Left ventricle myocardium superior (tissue), 1 donor: ENCODE measurements at places on chromosomes 1 and 21.

DNA sequence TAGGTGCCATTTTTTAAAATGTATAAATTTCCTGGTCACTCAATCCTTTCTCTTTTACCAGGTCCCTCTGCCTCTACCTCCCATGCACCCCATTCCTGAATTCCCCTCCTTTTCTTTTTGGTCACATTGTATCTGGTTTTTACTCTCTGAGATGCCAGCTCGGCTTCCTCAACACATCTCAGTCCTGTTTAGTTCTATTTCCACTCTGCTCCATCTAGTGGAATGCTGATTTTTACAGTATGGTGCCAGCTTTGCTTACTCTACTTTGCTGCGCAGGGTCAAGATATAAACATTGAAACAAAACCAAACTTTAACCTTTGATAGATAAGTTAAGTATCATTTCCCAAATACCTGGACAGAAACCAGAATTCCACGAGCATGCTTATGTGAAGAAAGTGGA, 96.0 kb downstream of the ESRRG start:
- no peak for DNase-seq

DNA sequence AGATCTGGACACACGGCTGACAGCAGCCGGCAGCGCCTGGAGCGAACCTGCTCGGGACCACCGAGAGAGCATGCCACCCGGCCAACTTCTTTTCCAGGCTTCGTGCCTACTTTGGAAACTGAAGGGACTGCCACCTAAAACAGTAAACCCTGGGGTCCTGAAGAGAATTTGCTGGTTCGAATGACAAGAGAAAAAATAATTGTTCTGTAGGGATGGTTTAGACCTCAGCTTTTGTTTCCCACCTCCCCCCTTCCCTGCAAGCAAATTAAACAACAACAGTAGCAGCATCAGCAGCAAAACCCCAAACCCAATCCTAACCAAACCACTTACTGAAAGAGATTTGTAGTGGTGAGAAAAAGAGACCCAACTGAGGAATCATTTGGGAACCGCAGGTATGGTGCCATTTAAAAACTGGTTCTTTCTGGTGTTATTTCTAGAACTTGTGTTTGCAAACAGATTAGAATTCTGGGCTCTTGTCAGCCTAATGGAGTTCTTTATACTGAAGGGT, 105.6 kb downstream of the LEPR start:
- DNase-seq = no peak

GRCh38 chr1:160053548-160054365, 16.2 kb downstream of the KCNJ10 start:
- no peak for DNase-seq

- DNase-seq = peak; percentile 65
These were observed 1.5 kb downstream of the SPATA6 start for GRCh38 chr1:48470481-48470855.

- DNase-seq = no peak
These were observed 110.1 kb downstream of the GRIK1 start for GRCh38 chr21:29829564-29830275.

DNA sequence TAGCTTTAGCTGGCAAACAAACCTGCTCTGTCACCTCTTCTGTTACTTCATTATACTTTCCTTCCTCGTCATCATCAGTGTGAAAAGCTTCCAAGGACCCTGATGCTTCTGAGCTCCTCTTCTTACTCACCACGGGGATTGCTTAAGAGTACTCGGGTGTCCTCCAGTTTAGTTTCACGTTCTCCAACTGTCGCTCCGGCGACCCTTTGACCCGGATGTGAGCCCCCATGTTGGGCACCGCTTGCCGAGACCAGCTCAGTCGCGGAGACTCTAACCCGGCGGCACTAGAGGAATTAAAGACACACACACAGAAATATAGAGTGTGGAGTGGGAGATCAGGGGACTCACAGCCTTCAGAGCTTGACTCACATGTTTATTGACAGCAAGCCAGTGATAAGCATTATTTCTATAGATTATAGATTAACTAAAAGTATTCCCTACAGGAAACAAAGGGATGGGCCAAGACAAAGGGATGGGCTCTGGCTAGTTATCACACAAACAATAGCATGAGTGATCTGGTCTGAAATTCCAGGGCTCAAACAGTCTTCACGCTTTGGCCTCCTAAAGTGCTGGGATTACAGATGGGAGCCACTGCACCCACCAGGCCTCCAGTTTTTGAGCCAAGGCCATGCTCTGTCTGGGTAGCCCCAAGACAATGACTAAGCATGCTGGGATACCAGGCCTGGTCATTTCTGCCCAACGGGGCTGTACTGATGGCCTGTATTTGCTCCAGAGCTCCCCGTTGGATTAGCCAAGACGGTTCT, 30.1 kb upstream of the ENO1 start:
- no peak for DNase-seq

DNA sequence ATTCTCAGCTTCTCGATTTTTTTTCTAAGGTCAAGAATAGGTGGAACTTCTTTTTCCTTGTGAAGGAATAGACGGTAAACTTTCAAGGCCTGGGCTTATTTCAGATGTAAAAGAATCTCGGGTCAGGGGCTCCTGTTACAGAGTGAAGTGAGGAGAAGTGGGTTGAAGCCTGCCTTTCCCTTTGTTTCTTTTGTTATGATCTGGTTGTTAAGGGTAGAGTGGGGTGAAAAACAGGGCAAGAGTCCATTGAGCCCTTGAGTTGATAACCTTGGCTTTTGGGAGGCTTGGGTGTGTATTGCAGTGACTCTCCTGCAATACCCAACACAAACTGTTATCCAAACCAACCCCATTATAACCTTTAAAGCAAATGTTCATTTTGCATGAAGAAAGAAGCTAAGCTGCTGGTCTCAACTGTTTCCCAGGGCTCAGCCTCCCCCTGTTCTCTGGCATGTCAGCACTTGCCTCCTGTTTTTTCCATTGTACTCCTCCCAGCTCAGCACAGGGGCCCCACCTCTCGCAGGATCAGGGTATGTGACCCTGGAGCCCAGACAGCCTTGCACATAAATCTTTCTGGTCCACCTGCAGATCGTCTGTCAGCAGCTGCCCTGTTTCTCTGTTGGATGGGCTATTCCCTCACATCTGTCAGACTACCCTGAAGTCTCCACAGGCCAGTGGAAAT, 102.4 kb downstream of the CACHD1 start:
- DNase-seq = no peak

- no peak for DNase-seq
These were observed 29.1 kb upstream of the KLF17 start for GRCh38 chr1:44089371-44090048.

- DNase-seq = no peak
These were observed 98.0 kb upstream of the SLC44A3 start for GRCh38 chr1:94722181-94722580.

DNA sequence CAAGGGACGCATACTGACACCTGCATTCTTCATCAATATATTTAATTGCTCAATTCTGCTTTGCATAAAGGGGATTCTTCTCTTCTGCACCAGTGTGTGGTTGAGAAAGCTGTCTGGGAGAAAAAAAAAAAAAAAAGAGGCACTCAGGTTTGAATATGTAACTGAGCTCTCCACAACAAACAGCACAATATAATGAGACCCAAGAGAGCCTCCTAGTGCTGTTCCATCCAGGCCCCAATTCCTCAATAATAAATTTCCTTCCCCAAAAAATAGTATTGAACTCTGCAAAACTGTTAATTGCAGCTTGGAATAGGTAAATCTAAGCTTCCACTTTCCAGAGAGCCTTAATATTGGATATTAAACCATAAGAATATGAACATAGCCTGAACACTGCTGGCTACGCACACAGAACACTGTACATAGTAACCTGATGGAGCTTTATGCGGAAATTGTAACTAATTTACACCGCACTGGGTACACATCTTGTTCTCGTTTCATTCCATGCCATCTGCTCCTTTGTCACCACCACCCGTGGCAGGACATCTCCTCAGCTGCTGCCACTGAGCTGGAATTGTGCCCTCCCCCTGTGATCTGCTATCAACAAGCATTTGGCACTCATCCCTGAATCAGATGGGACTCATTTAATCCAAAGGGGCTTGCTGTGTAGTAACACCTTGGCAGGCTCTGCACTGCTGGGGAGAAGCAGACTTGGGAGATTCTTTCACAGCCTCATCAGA, 272.0 kb downstream of the HHIPL2 start:
- no peak for DNase-seq

GRCh38 chr1:43300378-43301094, at the start of gene TIE1:
TSS of gene TIE1 (plus strand) at chr1:43300982. CDS start at chr1:43301072, 90 bp downstream.
- no peak for DNase-seq

DNA sequence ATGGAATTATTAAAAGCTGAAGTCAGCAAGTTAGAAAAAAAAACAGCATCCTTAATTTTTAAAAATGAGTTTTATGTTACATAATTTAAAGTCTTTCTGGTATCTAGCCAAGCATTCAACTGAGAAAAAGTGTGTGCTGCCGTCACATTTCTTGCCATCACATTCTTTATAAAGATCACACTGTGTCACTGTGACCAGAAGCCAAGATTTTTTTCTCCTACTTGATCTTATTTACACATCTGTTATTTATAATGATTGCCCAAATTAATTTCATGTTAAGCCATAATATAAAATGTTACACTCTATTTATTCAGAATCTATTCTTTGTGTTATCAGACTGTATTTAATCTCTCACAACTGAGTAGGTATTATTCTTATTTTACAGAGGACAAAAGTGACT, 1603.7 kb downstream of the PLA2G4A start:
- no peak for DNase-seq

- peak; percentile 76 for DNase-seq
These were observed 46.2 kb upstream of the BCL9 start for GRCh38 chr1:147494998-147495580.

DNA sequence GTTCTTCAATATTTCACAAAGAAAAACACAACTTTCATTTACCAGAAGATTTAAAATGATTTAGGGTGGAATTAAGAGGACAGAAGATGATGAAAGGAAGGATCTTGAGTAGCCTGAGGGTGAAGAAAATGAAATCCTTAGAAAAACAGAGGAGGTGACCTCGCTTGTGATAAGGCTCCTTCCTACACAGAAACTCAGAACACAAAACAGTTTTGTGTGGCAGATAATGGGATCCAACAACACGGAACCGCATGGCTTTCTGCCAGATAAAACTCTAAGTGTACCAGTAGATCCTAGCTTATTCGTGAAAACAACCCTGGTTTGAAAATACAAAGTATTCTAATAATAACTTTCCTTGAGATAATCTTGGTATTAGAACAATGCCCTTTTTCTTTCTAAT, 74.0 kb upstream of the EXO1 start:
- no peak for DNase-seq

GRCh38 chr1:219105893-219106292, 67.8 kb upstream of the LYPLAL1 start:
- no peak for DNase-seq

- no peak for DNase-seq
These were observed 191.4 kb downstream of the DAB1 start for GRCh38 chr1:57232500-57232899.

- DNase-seq = no peak
These were observed 144.7 kb downstream of the NOS1AP start for GRCh38 chr1:162214202-162214601.

DNA sequence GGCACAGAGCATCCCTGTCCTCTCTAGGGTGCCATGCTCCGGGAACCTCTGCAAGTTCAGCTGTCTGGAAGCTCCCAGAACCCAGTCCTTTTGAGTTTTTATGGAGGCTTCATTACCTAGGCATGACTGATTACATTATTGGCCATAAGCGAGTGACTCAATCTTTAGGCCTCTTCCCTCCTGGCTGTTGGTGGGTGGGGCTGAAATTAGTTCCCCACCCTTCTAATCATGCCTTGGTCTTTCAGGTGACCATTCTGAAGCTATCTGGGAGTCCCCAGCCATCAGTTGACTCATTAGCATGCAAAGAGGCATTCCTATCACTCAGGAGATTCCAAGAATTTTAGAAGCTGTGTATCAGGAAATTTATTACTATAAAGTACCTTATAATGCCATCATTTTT, 46.6 kb downstream of the WLS start:
- DNase-seq = no peak

DNA sequence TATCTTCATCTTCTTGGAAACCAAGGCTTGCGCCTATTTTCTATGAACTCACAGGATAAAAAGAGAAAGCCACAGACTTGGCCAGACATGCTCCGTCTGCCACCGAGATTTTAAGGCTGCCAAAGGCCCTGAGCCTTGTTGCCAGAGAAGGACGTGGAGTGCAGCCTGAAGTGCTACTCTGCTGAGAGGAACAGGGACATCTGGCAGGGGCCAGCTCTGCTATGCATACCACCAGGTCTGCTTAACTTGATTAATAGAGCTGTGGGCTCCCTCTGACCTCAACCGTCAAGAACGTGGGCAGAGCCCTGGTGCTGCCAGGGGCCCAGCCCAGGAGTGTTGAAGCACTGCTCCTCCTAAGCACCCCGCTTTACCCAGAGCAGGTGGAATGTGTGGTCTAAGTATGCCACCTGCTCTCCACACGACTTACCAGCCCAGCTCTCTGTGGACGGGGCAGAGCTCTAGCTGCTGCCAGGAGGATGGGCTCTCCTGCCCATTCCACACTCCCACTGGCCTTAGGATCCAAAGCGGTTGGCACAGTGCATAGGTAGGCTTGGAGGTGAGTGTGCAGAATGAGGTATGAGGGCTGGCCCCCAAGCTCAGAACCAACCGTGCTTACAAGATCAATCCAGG, 10.6 kb downstream of the HCRTR1 start:
- DNase-seq = peak; percentile 81

- peak; percentile 45 for DNase-seq
These were observed 2.1 kb downstream of the HJV start for GRCh38 chr1:146019231-146020057.

GRCh38 chr21:14926186-14926585, 138.6 kb downstream of the NRIP1 start:
- DNase-seq = no peak

- no peak for DNase-seq
These were observed 4.7 kb downstream of the ITLN2 start for GRCh38 chr1:160949881-160950280.

- DNase-seq = peak; percentile 33
These were observed 30.5 kb downstream of the EEIG2 start for GRCh38 chr1:108590441-108590840.

DNA sequence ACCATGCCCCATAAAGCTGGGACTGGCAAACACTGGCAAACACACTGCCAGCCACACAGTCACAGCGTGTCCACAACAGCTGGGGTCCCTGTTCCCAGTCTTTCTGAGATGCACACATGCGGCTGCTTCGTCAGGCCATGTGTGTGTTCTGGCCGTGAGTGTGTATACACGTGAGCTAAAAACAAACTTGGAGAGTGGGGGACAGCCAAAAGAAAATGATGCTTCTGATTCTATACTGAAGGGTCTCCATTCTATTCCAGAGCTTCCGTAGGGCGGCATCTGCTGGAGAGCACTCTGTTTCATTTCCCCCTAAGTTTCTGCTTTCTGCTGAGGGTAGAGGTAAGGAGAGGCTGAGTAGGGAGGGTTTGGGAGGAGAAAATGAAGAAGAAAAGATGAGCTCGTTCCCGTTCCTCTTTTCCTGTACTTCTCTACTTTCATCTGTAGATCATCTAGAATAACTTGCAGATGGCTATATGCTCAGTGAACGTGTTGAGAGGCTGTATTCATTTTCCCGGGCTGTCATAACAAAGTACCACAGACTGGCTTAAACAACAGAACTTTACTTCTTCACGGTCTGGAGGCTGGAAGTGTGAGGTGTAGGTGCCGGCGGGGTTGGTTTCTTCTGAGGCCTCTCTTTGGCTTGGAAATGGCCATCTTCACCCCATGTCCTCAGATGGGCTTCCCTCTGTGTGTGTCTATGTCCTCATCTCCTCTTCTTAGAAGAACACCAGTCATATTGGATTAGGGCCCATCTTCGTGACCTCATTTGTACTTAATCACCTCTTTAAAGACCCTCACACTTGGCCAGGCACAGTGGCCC, 151.6 kb downstream of the TOMM20 start:
- no peak for DNase-seq

GRCh38 chr1:18549106-18549505, 68.4 kb downstream of the KLHDC7A start:
- no peak for DNase-seq

GRCh38 chr1:8427493-8427892, 109.6 kb downstream of the SLC45A1 start:
- DNase-seq = no peak
